ENCODE measurements at places on chromosomes 5 and 9.
A peak's percentile ranks its signal among the peaks of the same experiment; 100 is the strongest.

DNA sequence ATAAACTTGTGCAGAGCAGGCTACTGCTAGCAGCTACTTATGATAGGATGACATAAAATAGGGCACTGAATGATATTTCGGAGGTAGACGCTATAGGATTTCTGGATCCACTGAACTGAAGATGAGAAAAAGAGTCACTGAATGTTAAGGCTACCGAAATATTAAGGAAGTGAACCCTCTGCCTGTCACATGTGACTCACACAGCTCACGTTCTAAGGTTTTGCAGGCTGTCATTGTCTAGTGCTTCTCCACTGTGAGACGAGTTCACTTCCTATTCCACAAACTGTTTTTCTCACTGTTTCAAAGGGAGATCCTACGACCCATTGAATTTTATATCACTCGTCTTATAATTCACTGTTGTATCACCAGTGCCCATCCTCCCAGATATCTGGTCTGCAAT lies 100.8 kb downstream of the CTNND2 start:
- no peak for DNase-seq

- no peak for DNase-seq
Measured at GRCh38 chr9:23229890-23230317, 596.1 kb downstream of the ELAVL2 start.

DNA sequence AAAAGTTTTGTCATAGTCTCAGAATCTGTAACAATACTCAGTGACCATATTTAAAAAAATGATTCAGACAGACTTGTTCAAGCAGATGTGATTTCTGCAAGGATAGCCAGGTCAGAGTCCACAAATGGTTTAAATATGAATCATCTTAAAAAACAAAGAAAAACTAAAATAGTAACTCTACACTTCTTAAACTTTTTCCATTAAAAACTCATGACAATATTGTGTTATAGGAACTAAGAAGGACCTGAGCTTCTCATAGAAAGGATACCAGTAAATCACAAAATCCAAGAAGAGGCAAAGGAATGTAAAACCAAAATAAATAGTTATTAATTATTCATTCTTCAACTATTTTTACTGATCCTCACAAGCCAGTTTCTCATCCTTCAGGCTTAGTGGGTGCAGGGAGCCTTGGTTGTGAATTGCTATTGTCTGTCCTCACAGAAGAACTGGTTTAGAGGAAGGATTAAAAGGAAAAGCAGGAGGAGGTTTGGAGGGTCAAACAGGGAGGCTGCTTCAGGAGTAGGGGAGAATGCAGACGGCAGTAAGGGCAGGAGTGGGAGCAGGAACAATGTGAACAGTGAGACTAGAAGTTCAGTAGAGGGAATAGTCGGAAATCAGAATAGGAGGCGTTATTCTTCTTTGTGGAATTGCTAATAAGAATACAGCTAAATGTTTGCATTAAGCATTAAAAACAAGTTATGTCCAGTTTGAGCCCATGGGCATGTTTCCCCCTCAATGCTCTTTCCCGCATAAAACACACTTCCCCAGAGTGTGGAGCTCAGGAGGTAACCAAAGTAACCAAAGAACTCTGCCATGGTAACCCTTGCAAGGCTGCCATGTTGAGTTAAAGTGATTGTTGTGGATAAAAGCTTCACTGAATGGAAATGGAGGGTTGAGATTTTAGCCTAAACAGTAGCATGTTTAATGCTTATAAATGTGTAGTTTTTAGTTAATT lies 110.7 kb downstream of the CCDC192 start:
- DNase-seq: no peak

DNA sequence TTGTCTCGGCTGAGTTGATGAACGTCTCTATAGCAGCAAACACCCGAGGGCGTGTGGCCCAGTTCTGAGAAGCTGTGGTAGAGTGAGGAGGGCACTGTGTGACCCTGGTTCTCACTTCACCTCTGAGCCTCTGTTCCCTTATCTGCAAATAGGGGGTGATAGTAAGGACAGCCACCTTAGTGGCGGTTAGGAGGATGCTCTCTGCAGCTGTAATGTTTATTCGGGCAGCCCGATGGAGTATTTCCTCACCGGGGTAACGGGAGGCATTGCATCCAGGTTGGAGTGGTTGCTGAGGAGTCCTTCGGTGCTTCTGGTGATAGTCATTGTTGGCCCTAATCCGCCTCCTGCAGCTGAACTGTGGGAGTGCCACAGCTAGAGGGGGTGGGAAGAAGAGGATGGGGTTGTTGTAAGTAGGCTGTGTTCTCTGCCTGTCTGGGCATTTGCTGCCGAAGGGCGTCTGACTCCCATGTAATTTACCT lies 13.9 kb downstream of the PRRC2B start:
- no peak for DNase-seq

- DNase-seq: no peak
Measured at GRCh38 chr9:114163517-114163951, 8.2 kb downstream of the COL27A1 start.

DNA sequence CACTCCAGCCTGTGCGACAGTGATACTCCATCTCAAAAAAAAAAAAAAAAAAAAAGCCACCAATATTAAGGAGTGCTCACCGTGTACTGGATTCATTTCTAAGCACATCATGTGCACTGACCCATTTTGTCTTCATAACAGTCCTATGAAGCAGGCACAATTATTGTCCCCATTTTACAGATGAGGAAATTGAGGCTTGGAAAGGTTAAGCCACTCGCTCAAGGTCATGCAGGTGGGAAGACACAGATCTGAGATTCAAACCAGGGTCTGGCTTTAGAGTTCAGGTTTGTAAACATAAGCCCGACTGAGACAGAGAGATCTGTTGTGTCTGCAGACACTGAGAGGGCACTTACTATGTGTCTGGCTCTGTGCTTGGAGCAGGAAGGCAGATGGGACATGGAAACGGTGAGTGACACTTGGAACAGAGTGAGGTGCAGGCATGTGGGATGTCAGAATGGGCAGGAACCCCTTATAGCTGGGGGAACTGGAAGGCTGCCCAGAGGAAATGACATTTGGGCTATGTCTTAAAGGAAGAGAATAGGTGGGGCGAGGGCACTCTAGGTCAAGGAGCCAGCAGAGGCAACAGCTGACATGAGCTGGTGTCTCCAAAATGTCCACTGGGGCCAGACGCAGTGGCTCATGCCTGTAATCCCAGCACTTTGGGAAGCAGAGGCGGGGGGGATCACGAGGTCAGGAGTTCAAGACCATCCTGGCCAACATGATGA lies 69.9 kb downstream of the STK10 start:
- DNase-seq: no peak

GRCh38 chr9:89079391-89079790 lies 88.1 kb downstream of the S1PR3 start:
- DNase-seq: no peak

GRCh38 chr5:133412661-133413060 lies 199.7 kb downstream of the FSTL4 start:
- DNase-seq: no peak

DNA sequence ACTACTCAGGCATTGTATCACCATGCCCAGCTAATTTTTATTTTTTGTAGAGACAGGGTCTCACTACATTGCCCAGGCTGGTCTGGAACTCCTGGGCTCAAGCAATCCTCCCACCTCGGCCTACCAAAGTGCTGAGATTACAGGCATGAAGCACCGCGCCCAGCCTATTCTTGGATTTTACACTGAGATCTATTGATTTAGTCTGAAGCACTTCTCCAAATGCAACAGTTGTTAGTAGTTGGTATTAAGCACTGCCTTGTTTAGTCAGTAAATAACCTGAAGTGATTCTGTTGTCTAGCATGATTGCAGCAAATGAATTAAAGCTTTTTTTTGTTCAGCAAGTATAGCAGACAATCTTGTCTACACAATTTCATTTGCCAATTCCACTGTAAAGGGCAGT lies 8.9 kb upstream of the CCNB1 start:
- no peak for DNase-seq

- peak; percentile 4 for DNase-seq
Measured at GRCh38 chr9:114852050-114852594, 46.3 kb upstream of the TNFSF15 start.

- DNase-seq: no peak
Measured at GRCh38 chr5:80623999-80624398, 30.5 kb upstream of the MSH3 start.

- DNase-seq: no peak
Measured at GRCh38 chr9:107325842-107326241, 42.8 kb downstream of the RAD23B start.

DNA sequence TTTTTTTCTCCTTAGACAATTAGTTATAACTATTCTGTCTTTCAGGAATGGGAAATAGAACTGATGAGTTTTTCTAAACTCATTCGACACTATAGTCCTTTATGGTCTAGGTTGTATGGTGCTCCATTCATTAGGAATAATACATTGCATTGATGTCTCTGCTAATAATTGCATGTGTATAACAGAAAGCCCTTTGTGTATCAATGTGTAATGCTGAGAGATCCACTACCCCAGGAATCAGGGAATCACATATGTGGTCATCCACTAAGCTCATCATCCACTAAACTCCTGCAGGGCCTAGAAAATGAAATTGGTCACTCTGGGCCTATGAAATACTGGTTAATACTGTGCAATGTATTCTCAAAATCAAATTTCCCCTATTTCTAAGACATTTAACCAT lies 242.0 kb upstream of the CDH18 start:
- DNase-seq: no peak

DNA sequence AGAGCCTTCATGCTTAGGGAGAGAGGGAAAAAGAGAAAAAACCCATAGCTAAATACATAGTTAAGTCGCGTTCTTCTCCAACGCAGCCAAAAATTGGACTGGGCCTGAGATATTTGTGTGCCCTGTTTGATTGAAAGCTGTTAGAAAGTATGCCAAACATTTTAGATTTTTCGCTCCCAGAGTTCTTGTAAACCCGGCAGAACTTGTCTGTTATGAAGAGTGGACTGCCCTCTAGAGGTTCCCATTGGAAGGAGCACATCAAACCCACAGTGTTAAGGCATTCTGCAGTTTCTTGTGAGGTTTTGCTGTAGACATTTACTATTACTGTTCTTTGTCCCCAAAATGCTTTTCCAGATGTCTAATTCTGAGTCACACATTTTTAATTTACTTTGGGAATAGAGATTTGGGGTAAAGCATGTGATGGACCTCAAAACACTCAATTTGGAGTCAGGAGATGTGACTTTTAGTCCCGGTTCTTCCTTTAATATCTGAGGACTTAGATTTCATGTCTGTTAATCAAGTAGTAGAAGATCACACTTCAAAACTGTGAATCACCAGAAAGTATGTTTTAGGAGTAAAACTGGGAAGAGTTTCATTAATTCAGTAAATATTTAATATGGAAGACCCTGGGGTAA lies 96.6 kb downstream of the PCSK1 start:
- DNase-seq: no peak

- no peak for DNase-seq
Measured at GRCh38 chr9:134644725-134645606, 3.4 kb downstream of the COL5A1 start.

DNA sequence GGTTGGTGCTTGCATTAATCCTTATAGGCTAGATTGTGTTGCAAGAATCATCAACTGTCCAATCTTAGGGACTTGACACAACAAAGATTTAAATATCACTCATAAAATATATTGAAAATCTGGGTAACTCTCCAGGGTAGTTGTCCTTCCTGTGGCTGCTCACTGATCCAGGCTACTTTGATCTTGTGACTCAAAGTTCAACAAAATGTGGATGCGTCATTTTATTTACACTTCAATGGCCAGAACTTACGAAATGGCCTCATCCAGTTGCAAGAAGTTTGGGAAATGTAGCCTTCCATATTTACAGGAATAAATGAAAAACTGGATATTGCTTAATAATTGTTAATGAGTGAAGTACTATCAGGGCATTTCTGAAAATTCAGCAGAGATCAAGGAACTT lies 235.5 kb upstream of the ACTBL2 start:
- DNase-seq: no peak

- no peak for DNase-seq
Measured at GRCh38 chr5:132658381-132659302, 669 bp downstream of the IL13 start.

DNA sequence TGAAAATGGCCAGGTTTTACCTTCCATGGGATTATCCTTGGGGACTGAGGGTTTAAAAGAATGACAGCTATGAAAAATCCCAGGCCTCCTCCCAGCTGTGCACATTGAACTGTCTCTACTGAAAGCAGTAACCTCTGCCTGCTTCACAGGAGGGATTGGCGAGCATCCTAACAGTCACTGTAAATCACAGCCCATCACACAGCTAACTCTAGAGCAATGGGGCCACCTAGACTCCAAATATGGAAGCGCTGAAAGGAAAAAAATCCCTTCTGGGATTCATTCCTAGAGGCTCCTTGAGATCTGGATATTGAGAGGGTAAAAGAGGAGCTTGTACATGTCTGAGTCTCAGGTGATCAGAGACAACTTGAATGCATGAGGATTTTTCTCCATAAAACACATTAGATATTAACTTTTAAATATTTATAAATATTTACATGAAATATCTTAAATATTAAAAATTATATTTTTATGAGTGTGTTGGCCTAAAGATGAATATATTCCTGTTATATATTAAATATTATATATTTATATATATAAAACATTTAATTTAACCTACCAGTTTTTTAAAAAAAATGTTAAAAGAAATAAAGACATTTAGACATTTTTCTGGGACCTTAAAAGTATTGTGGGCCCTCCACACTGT lies 133.8 kb upstream of the SLC24A2 start:
- DNase-seq: no peak

DNA sequence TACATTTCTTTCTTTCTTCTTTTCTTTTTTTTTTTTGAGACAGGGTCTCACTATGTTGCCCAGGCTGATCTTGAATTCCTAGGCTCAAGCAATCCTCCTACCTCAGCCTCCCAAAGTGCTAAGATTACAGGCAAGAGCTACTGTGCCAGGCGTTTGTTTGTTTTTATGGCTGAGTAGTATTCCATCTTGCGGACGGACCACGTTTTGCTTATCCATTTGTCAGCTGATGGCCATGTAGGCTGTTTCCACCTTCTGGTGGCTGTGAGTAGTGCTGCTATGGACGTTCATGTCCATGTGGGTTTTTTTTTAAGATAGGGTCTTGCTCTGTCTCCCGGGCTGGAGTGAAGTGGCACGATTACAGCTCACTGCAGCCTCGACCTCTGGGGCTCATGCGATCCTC lies 2.5 kb downstream of the DOK3 start:
- DNase-seq: no peak

- DNase-seq: no peak
Measured at GRCh38 chr9:20749496-20750198, 65.6 kb downstream of the FOCAD start.

- no peak for DNase-seq
Measured at GRCh38 chr5:71972777-71973473, 134.3 kb upstream of the MAP1B start.

- DNase-seq: no peak
Measured at GRCh38 chr5:36701085-36701698, 94.8 kb downstream of the SLC1A3 start.

DNA sequence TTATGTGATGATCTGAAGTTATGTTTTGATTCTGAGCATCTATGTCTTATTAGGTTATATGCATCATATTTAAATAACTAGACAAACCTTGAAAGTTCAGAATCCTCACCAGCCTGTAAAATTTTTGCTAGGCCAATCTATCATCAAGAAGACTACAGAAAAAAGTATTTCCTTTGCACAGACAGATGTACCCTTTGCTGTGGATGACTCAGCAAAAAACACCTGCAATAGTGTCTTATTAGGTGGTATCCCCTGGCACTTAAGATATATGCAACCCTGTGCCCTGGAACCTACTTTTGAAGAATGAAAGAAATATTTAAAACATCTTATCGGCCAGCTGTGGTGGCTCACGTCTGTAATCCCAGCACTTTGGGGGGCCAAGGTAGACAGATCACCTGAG lies 130.6 kb downstream of the SLF1 start:
- no peak for DNase-seq
